Trophoblast cell (in vitro differentiated cells and primary cell): ENCODE measurements at places on chromosomes 7 and 10.
A peak's percentile ranks its signal among the peaks of the same experiment; 100 is the strongest.

DNA sequence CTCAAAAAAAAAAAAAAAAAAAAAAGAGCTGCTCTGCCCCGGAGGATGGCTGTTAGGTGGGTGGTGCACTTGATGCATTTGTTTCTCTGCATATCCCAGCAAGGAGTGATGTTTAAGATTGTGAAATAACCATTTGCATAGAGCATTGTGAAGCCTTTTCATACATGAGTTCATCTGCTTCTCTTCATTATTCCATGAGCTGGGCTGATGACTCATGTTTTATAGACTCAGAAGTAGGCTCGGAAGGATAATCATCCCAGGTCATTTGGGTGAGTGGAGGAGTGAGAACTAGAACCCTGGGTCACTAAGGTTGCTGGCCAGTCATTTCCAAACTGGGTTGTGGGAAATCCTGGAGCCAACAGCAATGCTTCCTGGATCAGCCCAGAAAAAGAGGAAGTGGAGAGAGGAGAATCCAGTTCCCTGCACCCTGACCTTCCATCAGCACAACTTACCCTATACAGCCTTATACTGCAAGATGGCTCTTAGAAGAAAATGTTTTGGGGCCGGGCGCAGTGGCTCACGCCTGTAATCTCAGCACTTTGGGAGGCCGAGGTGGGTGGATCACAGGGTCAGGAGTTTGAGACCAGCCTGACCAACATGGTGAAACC lies 45.3 kb downstream of the TACC2 start:
- H3K27me3 ChIP-seq = no peaks in the 10 kb centered on the region
- no peak for DNase-seq
- peaks cover 7% of the 10 kb centered on the region for H3K4me1 ChIP-seq
- no peak overlapping the region for H3K27ac ChIP-seq
- H3K36me3 ChIP-seq = no peaks in the 10 kb centered on the region
- no peak overlapping the region for H3K4me3 ChIP-seq

- no peak for DNase-seq
- peaks cover 10% of the 10 kb centered on the region for H3K4me1 ChIP-seq
- H3K36me3 ChIP-seq = no peaks in the 10 kb centered on the region
- no peak overlapping the region for H3K27ac ChIP-seq
- no peak overlapping the region for H3K4me3 ChIP-seq
Observed at GRCh38 chr7:27134392-27134791, 3.8 kb upstream of the HOXA4 start.

- H3K4me1 ChIP-seq = no peaks in the 10 kb centered on the region
- no peaks in the 10 kb centered on the region for H3K27me3 ChIP-seq
- H3K4me3 ChIP-seq = no peak overlapping the region
- no peak for DNase-seq
- H3K36me3 ChIP-seq = no peaks in the 10 kb centered on the region
Observed at GRCh38 chr7:1843921-1844335, 173.9 kb downstream of the ELFN1 start.

DNA sequence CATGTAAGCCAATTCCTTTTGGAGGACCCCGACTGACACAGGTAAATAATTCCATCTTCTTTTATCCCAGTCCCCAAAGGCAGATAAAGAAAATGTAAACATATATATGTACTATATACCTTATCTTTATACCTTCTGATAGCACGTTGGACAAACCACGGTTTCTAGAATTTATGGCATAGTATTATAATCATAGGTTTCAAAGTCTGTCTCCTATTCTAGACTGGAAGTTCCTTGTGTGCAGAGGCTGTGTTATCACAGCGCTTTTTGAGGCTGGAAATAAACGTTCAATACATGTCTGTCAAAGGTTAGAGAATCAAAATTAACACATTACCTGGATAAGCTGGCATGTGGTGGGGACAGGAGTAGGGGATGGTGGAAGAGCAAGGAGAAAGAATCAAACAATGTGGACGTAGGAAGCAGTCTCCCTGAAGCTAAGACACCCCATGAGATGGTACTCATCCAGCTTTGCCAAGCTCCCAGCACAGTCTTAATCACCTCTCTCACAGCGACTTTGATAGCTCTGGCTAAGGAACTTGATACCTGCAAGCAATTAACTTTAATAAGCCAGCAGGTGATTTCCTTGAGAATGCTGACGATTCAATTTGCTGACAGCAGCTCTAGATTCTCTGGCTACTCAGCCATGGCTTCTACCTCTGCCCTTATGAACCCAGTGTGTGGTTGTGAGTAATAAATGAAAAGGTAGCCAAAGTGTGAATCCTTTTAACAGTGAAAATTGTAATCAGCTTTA lies 208.4 kb upstream of the LRRTM3 start:
- no peak for DNase-seq
- no peak overlapping the region for H3K4me3 ChIP-seq
- no peaks in the 10 kb centered on the region for H3K4me1 ChIP-seq
- H3K27ac ChIP-seq = no peak overlapping the region

DNA sequence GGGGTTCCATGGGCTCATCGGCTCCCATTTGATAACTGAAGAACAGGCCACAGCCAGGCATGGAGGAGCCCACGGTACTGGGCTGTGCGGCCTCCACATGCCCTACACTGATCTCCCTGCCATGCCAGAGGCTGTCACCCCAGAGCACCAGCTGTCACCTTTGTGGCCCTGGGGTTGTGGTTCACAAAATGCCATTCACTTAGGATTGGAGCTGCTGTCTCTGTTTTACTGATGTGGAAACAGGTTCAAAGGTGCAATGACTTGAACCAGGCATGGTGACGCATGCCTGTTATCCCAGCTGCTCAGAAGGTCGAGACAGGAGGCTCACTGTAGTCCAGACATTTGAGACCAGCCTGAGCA lies 4.3 kb upstream of the UPK3B start:
- no peak for DNase-seq
- no peak overlapping the region for H3K4me3 ChIP-seq
- no peak overlapping the region for H3K27ac ChIP-seq
- peaks cover 19% of the 10 kb centered on the region for H3K36me3 ChIP-seq
- peaks cover 9% of the 10 kb centered on the region for H3K4me1 ChIP-seq

DNA sequence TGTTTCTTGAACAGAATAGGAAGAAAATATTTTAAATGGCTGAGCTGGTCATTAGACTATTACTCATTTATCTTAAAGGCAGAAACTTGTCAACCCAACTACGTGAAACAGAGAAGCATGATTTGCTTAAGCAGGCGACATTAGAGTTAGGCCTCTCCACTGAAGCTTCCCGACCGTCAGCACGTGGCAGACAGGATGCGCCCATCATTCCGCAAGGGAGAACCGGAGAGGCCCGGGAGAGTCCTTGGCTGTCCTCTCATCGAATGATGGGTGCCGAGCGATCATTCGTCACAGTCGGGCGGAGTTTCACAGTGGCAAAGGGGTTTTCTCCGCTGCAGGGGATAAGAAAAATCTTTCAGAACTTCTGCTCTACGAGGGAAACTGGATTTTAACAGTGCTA lies 11.8 kb downstream of the BRI3 start:
- peaks cover 68% of the 10 kb centered on the region for H3K36me3 ChIP-seq
- peaks cover 5% of the 10 kb centered on the region for H3K4me1 ChIP-seq
- no peak overlapping the region for H3K27ac ChIP-seq
- no peak overlapping the region for H3K4me3 ChIP-seq

- DNase-seq = peak; percentile 40
- peaks cover 3% of the 10 kb centered on the region for H3K4me1 ChIP-seq
- H3K27ac ChIP-seq = no peak overlapping the region
- H3K36me3 ChIP-seq = no peaks in the 10 kb centered on the region
- no peak overlapping the region for H3K4me3 ChIP-seq
- H3K27me3 ChIP-seq = no peaks in the 10 kb centered on the region
Observed at GRCh38 chr10:62384057-62384446, 9.9 kb downstream of the ZNF365 start.

DNA sequence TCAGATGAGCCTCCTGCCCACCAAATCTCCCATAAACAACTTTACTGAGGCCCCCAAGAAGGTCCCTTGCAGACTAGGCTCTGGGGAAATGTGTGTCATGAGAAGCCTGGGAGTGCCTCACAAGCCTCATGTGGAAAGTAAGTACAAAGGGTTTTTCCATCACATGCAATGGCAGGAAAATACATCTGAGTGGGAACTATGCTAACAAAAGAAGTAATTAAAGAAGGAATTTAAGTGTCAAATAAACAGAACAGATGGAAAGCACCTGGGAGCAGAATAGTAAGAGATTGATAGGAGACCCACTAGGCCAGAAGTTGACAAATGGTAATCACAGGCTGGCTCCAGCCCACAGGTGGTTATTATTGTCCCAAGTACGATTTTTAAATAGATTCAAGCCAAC lies 20.5 kb downstream of the GSAP start:
- no peaks in the 10 kb centered on the region for H3K27me3 ChIP-seq
- no peak for DNase-seq

DNA sequence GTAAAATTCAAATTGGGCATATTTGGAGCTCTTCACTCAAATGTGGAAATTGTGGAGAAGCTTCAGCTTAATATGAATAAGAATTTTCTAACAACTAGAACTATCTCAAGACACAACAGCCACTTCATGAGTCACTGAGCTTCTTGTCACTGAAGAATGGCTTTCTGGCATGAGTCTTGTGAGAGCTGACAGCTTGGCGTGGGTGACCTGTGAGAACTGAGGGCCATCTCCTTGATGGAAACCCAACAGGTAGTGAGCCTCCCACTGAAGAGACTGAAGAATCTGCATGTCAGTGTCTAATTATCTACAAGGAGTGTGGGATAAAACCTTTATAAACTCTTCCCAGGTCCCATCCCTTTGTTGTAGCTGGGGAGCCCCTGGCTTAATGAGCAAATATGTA lies 66.0 kb downstream of the CLEC2L start:
- H3K4me3 ChIP-seq = no peak overlapping the region
- H3K4me1 ChIP-seq = no peaks in the 10 kb centered on the region
- no peak overlapping the region for H3K27ac ChIP-seq
- peaks cover 3% of the 10 kb centered on the region for H3K36me3 ChIP-seq
- no peaks in the 10 kb centered on the region for H3K27me3 ChIP-seq
- no peak for DNase-seq

DNA sequence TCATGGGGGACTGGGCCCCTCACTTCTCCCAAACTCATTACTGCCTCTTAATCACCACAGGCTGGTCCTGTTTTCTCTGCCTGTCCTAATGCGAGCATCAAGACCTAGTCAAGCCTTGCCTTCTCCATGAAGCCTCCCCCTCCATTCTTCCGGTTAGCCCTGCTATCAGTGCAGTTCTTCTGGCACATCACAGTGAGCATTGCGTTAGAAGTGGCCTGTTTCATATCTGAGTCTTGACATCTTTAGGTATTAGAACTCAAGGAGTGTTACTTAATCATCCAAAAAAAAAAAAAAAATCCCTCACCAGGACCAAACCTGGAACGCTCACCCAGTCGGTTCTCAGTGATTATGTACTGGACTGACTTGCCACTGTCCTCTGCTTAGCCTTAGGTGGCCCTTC lies 17.4 kb downstream of the SNX10 start:
- peak; percentile 70 for DNase-seq
- H3K4me3 ChIP-seq = no peak overlapping the region
- H3K27ac ChIP-seq = peak overlapping the region; percentile 49
- peaks cover 8% of the 10 kb centered on the region for H3K4me1 ChIP-seq

DNA sequence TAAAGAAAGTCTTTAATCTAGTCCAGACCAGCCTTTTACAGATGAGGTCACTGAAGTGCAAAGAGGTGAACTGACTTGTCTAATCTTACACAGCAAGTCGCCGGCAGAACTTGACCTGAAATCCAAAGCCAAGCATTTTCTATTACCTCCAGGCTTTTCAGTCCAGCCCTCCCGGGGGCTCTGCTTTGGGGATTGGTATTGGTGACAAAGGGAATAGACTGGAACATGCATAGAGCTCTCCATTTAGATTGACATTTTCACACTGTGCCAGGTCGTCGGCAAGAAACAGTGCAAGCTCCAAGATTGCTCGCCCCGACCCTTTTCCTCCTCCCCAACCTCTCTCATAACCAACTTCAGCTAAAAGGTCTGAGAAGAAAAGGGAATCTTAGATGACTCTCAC lies 42.2 kb upstream of the MTPAP start:
- H3K36me3 ChIP-seq = no peaks in the 10 kb centered on the region
- H3K4me1 ChIP-seq = peaks cover 2% of the 10 kb centered on the region
- H3K4me3 ChIP-seq = no peak overlapping the region
- no peak overlapping the region for H3K27ac ChIP-seq

GRCh38 chr10:26334232-26334931 lies 103.8 kb upstream of the APBB1IP start:
- H3K27ac ChIP-seq = no peak overlapping the region
- H3K4me3 ChIP-seq = no peak overlapping the region
- no peak for DNase-seq
- no peaks in the 10 kb centered on the region for H3K36me3 ChIP-seq
- H3K27me3 ChIP-seq = no peaks in the 10 kb centered on the region
- peaks cover 7% of the 10 kb centered on the region for H3K4me1 ChIP-seq

GRCh38 chr7:76121044-76121443 lies 73.1 kb downstream of the MDH2 start:
- no peaks in the 10 kb centered on the region for H3K4me1 ChIP-seq
- H3K27ac ChIP-seq = no peak overlapping the region
- H3K36me3 ChIP-seq = no peaks in the 10 kb centered on the region
- no peak overlapping the region for H3K4me3 ChIP-seq

DNA sequence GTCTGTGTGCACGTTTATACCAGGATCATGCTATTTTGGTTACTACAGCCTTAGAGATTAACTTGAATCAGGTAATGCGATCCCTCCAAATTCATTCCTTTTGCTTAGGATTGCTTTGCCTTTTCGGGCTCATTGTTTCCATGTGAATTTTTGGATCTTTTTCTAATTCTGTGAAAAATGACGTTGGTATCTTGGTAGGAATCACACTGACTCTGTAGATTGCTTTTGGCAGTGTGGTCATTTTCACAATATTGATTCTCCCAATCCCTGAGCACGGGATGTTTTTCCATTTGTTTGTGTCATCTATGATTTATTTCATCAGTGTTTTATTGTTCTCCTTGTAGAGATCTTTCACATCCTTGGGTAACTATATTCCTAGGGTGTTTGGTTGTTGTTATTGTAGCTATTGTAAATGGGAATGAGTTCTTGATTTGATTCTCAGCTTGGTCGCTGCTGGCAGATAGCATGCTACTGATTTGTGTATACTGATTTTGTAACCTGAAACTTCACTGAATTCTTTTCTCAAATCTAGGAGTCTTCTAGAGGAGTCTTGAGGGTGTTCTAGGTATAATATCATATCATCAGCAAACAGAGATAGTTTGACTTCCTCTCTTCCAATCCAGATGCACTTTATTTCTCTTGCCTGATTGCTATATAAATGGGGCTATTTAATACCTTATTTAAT lies 18.2 kb downstream of the SNX8 start:
- no peak overlapping the region for H3K27ac ChIP-seq
- H3K4me1 ChIP-seq = no peaks in the 10 kb centered on the region
- H3K4me3 ChIP-seq = no peak overlapping the region
- H3K36me3 ChIP-seq = no peaks in the 10 kb centered on the region

GRCh38 chr10:11153766-11154165 lies 136.1 kb downstream of the CELF2 start:
- H3K4me1 ChIP-seq = no peaks in the 10 kb centered on the region
- DNase-seq = no peak
- no peaks in the 10 kb centered on the region for H3K36me3 ChIP-seq
- H3K4me3 ChIP-seq = no peak overlapping the region
- no peak overlapping the region for H3K27ac ChIP-seq
